ENCODE measurements at places on chromosomes 4 and X. TPM values are rescaled to one million over a fixed set of nuclear protein-coding genes. Genes with fewer than 3 reads are reported as not detected.

DNA sequence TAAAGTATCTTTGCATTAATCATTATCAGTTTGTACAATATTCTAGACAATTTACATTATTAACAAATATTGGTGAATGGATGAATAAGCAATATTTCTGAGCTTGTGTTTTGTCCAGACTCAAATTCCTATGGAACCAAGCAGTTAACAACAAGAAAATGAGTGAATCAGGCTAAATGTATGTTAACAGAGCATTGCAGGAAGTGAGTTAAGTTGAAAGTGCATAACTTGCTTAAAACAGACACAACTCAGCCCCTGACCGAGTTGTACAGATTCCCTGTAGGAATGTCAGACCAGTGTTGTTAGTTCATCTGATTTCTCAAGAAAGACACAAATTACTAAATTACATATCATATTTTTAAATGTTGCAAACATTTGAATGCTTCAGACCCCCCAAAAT is 23.7 kb upstream of the CSN1S1 start:
- no peak for DNase-seq

DNA sequence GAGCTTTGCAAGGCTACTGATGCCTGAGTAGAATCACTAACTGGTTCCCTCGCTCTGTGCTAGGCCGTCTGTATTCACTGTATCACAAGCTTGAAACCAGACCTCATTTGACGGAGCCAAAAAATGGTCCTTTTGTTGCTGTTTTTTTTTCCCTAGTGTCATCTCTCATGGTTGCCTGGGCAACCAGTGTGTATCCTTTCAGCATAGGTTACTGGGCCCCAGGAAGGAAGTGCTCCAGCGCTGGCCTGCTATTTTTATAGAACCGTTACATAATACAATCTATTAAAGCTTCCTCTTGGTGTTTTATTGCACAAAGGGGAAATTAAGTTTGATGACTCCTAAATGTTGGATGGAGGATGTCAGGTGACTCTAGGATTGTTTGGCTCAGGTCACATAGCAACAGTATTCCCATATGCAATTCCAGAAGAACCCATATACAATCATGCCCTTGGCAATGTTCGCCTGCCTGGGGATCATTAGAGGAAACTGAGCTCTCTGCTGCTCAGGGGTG is 220.4 kb downstream of the SPRY1 start:
- DNase-seq, result no peak

- DNase-seq, result peak; percentile 48
These were observed 82.0 kb upstream of the CLDN34 start for GRCh38 chrX:9885150-9885549.

DNA sequence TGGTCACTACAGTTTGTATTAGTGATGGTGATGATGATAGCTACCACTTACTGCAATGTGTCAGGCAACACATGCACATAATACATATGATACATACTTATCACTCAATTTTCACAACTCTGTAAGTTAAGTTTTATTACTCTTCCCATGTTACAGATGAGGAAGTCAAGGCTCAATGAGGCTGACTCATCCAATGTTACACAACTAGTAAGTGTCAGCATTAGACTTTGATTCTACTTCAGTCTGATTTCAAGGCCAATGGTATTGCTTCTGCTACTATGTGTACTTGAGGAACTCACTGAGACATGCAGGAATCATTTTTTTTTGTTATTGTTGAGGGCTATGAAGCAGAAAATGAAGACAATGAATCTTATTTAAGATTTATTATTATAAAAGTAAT is 96.4 kb upstream of the TRPC5OS start:
- no peak for DNase-seq

DNA sequence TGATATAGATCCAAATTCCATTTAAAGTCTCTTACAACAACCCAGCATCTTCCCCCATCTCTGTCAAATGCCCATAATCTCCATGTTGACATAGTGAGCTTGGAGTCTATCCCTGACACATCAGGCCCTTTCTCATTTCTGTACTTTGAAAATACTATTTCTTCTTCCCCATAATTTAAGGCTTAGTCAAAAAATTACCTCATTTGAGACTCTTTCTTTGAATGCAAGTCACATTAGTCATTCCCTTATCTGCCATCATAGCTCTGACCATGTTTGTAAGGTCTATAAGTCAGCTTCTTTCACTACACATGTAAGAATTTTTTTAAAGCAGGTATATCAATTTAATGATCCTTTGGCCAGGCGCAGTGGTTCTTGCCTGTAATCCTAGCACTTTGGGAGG is 99.9 kb downstream of the DDX60 start:
- DNase-seq, result no peak

DNA sequence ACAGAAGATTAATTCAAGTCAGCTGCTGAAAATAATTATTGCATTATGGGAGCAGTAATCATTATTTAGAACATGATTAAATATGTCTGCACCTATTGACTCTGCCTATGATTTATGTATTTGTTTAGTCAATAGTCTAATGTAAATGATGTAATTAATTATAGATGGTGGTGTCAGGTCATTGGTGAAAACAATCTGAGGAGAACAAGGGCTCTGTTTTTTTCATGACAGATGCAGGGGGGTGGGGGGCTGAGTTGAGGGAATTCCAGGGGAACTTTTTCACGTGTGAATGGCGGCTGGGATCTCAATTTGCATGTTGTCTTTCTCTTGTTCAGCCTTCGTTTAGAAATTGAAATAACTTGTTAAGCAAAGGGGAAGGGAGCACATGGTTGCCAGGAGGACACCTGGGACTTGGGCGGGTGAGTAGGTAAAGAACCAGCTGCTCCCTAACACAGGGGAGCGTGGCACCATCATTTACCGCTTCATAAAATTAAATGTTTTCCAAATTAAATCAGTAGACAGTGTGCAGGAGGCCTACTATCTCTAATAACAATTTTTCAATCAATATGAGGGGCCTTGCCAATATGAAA is 65.4 kb downstream of the NKX6-1 start:
- no peak for DNase-seq

DNA sequence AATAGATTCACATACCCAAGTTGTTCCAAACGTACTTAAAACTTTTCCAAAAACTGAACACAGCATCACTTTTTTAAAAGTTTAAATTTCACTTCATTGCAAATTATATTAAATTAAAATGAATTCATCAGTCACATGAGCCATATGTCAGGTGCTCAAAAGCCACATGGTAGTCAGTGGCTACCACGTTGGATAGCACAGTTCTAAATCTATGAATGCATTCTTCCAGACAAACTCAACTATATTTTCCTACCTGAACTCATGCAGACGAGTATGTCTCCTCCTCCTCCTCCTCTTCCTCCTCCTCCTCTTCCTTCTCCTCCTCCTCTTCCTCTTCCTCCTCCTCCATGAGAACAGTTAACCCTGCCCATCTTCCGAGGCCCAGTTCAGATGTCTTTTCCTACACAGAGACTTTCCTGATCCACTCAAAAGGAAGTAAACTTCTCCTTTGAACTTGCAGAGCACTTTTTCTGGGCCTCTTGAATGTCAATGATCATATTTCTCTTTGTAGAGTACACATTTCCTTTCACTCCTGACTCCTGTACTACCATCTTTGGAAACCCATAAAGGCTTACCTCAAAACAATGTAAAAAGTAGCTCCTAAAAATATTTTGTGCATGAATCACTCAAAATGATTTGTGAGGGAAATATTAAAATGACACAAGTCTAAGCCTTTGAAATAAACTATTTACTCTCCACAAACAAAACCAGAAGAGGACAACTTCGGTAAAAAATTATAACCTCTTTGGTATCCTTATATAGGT is 172.6 kb downstream of the AMELX start:
- DNase-seq, result no peak

DNA sequence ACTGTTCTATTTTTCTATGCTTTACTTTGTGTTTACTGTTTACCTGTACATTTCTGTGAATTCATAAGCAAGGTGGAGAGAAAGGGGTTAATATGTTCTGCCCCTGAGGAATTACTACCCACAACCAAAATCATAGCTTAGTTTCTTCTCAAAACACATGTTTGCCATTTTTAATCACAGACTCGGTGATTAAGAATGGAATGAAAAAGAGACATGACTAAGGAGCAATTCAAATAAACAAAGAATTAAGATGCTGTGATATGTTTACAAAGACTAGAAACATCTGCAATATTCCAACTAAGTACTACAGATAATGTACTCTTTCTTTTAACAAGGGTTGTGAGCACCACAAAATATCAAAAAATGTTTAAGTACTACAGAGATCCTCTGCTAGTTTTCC is 11.7 kb upstream of the FAT4 start:
- no peak for DNase-seq

- DNase-seq, result no peak
These were observed 186.1 kb upstream of the SLITRK2 start for GRCh38 chrX:145631461-145631951.

DNA sequence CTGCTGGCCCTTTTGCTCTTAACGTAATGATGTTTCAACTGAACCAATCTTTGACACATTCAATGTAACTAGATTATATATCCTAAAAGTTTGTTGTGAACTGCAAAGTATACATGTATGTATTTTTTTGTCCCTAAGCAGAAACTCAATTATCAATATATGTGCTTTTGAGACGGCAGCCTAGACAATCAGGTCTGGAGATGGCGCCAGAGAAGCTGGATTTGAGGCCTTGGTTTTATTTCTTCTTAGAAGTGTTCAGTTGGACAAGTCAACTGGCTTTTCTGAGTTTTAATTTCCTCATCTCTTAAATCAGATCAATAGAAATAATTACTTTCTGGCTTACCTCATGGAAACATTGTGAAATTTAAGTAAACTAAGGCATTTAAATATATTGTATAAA is 62.5 kb downstream of the DCAF8L1 start:
- DNase-seq, result no peak

DNA sequence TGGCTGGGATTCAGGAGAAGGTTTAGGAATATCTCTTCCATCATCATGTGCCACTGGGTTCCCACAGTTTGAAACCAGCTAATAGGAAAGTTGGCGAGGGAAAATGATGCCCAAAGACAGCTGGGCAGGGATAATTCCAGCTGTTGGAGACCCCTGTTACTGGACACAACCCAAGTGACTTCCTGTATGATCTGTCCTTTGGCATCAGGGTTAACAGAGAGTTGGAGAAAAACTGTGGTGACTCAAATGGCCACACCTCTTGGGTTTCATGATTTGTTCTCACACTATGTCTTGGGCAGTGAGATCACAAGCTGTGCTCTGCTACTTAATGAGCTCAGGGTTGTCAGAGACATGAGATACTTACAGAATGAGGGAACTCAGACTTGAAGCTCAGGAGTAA is 3.8 kb downstream of the FGF16 start:
- no peak for DNase-seq

- no peak for DNase-seq
These were observed 74.7 kb downstream of the CEP44 start for GRCh38 chr4:174358410-174358809.

DNA sequence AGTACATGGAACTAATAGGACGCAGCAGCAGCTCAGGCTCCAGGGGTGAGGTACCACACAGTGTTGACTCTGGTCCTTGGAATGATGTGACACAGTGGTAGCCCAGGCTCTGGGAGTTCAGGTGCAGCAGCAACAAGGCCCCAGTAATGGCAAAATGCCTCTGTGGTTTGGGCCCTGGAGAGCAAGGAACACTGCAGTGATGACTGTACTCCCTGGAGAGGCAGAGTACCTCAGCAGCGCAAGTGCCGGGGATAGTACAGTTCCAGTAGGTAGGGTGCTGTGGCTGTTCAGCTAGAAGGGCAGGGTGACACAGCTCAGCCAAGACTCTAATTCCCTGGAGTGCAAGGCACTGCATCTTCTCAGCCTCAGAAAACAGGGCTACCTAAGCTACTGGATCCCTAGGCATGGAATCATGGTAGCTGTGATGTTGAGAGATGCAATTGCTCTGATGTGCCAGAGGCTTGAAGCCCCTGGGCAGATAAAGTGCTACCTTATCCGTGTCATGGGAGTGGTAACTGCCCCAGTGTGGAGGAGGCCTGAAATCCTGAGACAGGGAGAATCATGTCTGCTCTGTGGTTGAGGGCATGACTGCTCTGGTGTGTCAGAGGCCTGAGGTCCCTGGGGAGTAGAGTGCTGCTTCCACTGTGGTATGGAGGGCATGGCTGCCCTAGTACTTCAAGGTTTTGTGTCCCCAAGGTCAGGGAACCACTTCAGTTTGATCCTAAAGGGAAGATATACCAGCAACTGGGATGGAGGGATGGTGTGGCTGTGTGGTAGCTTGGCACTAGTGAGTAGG is 55.2 kb downstream of the AREG start:
- no peak for DNase-seq

- DNase-seq, result no peak
These were observed 256.7 kb upstream of the GNPDA2 start for GRCh38 chr4:44983083-44983482.

DNA sequence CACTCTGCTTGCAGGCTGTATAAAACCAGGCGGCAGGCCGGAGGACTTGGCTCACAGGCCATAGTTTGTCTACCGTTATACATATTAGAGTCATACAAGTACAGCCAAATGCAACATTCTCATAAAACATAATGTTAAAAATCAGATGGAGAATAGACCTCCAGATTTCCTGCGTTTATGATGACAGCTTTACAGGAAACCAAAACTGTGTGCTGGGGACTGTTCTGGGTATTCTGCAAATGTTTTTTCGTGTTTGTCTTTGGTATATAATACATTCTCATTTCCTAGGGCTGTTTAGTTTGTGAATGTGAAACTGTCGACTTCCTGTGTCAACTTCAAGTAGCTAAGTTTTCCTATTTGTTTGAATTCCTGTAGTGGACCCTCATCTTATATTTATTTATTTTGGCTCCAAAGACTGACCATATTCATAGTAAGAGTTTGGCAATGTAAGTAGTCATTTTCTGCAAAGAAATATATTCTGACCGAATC is 79.5 kb upstream of the FAM9C start:
- no peak for DNase-seq

- DNase-seq, result no peak
These were observed 109.7 kb downstream of the SORCS2 start for GRCh38 chr4:7301846-7302630.

GRCh38 chr4:68864438-68865187 is 48.8 kb downstream of the UGT2B10 start:
- peak; percentile 57 for DNase-seq

DNA sequence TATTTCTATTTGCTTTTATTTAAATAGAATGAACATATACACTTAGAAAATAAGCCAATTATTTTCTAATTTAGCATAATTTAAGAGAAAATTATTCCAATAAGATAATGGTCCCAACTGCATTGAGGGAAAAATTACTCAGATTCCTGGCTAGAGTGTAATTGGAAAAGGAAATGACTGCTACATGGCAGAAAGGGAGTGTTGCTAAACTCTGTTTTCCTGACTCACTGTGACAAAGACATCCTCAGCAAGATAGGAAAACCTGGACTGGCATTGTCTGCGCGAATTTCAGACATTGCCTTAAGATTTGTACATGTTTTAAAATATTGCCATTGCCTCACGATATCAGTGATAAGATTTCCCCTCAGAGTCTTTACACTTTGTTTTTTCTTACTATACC is 8.2 kb downstream of the TNIP3 start:
- DNase-seq, result peak; percentile 4

- no peak for DNase-seq
These were observed 8.8 kb downstream of the ANKRD37 start for GRCh38 chr4:185405296-185405999.

GAB3 gene
- 23.3 TPM for total RNA-seq

CHM gene
- 5.5 TPM for total RNA-seq

PPARGC1A gene
- total RNA-seq, result not detected

GAGE12J gene
- not detected for total RNA-seq

MAGEB10 gene
- 0.47 TPM for total RNA-seq

ZFP92 gene
- total RNA-seq, result 3.3 TPM

FMR1NB gene
- total RNA-seq, result 3.5 TPM

GLRB gene
- not detected for total RNA-seq

FGG gene
- total RNA-seq, result 1.9 TPM

TRIM2 gene
- 0.09 TPM for total RNA-seq

KLF3 gene
- total RNA-seq, result 47.2 TPM

NUP62CL gene
- total RNA-seq, result 29.7 TPM
